ENCODE measurements at places on chromosomes 2 and 18. TPM values are rescaled to one million over a fixed set of nuclear protein-coding genes. Genes with fewer than 3 reads are reported as not detected.
A peak's percentile ranks its signal among the peaks of the same experiment; 100 is the strongest.

CD207 gene
- polyA plus RNA-seq: 0.05 TPM

HOXD11 gene
- not detected for polyA plus RNA-seq

GALM gene
- 3.6 TPM for polyA plus RNA-seq

ACKR3 gene
- 0.41 TPM for polyA plus RNA-seq

DLGAP1 gene
- 0.09 TPM for polyA plus RNA-seq

PPP1R7 gene
- 32.0 TPM for polyA plus RNA-seq

LIMS3 gene
- polyA plus RNA-seq: 6.0 TPM

GPBAR1 gene
- 181 TPM for polyA plus RNA-seq

SPC25 gene
- polyA plus RNA-seq: not detected

PDE1A gene
- polyA plus RNA-seq: not detected

DNA sequence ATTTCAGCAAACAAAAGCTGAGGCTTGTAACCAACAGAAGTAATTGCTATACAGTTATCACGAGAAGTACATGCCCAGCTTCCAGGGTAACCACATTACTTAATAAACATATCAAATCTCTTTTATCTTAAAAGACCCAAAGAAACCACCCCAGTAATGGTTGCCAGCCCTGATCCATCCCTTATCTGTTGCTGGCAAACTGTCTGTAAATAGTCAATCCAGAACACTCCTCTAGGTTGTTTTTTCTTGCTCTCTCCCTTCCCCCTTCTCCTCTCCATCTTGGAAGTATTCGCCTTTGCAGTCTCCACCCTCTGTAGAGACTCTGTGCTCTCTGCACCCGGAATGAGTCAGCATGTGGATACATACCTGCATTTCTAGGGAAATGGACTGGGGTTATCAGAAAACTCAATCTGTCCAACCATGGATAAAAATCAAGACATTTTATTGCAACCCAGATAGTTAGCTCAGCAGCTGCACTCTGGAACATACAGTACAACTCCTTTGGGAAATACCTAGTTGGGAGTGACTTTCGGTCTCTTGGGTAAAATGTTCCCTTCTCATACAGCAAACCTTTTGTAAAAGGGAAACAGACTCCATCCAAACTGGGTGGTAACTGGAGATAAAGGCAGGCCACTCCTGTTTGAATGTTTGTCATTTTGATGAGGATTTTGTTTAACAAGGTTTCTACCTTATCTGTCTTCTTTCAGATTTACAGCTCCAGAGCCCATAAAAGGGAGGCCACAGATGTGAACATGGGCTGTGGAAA, 123.5 kb upstream of the FOSL2 start:
- no peak for DNase-seq

GRCh38 chr2:165825041-165825440, 31.0 kb upstream of the GALNT3 start:
- no peak for DNase-seq

DNA sequence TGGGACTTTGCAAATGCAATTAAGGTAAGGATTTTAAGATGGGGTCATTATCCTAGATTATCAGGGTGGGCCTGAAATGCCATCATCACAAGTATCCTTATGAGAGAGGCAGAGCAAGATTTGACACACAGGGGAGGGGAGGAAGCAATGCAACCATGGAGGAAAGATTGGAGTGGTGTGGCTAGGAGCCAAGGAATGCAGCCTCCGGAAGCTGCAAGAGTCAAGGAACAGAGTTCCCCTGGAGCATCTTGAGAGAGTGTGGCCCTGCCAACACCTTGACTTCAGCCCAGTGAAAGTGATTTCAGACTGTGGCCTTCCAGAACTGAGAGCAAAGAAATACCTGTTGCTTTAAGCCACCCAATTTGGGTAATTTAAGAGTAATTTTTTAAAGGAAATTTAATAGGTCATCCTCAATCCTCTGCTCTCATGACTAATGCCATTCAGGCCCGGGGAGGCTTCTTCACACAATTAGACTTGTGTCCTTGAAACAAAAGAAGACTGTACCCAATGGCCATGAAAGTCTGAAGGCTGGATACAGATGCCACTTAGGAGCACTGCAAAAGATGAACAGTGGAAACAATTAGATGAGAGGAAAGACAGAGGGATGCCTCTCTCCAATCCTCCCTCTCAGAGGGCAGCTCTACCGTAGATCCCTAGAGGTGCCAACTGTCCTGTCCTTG, 250.3 kb upstream of the ID2 start:
- no peak for DNase-seq

DNA sequence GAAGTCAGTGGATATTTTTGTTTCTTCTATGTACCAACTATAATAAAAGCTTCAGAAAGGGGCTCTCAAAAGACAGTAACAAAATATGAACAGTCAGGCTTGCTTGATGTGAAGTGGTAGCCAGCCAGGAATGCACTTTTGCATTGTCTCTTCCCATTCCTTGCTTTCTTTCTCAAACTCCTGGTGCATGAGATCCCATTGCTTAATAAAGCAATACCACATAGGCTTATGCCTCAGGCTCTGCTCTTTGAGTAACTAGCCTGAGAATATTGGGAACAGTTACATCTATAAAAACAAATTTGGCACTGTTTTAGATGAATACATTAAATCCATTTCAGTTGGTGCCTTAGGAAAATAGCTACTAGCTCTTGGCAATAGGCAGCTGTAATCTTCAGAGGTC, 62.6 kb upstream of the ST6GAL2 start:
- no peak for DNase-seq

DNA sequence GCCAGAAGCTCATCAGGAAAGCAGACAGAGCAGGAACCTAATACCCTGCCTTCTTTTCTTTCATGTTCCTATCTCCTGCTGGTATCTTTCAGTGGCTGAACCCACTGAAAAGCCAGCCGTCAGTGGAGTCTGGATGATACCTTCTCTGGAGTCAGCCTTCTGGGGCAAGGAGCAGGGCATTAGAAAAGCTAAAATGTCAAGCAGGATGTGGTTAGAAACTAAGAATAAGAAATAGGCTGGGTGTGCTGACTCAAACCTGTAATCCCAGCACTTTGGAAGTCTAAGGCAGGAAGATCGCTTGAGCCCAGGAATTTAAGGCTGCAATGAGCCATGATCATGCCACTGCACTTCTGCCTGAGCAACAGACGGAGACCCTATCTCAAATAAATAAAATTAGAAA, 642.0 kb upstream of the FSHR start:
- DNase-seq: no peak

GRCh38 chr2:94871226-94872087, at the start of gene TEKT4:
Gene TEKT4 (plus strand): TSS chr2:94871430. CDS start chr2:94871580, 150 bp downstream.
- DNase-seq: no peak

DNA sequence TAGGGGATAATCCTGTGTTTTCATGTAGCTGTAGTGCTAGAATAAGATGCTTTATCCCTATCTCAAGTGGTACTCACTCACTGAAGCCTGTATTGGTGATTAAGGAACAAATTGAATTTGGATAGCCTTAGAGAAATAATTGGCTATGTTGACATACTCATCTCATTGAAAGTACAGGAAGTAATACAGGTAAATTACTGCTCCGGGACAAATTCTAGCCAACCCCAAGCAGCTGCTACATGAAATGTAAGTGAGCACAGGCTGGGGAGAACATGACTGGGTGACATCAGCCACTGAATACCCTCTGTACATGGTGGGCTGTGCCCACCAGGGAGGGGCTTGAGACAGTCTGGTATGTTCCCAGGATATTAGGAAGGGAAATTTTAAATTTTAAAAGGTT, 188.4 kb upstream of the RASGRP3 start:
- DNase-seq: no peak

DNA sequence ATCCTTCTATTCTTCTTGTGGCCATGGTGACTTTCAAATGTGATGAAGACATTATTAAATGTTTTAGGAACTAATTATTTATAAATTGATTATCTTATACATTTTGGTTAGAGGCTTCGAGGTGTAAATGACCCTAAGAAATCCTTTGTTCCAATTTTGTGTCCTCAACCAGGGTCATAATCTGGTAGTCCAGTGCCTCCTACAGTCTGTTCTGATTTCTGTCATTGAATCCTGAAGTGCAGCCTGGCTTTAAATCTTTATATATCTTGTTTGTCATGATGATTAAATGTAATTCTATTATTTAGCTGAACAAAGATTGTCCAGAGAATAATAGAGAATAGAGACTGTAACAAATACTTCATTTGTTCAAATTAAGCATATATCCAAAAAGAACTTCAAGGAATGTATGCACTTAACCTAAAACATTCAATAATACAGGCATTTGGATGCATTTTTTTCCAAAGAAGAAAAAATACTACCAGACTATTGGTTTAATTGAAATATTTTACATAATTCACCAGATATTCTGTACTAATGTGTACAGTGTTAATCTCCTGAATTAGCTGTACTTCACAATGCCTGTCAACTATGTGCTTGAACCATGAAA, 89.8 kb downstream of the PRPF40A start:
- peak; percentile 57 for DNase-seq

GRCh38 chr2:237280939-237281338, 133.0 kb downstream of the COL6A3 start:
- no peak for DNase-seq

DNA sequence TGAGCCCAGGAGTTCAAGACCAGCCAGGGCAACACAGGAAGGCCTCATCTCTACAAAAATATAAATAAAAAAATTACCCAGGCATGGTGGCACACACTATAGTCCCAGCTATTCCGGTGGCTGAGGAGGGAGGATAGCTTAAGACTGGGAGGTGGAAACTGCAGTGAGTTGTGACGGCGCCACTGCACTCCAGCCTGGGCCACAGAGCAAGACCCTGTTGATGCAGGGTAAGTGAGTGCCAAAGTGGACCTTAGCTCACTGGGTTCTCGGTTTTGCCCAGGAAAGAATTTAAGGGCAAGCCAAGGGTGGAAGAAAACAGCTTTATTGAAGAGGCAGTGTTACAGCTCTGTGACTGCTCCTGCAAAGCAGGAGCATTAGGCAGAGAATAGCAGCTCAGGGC, 6.9 kb upstream of the ERICH2 start:
- DNase-seq: no peak

DNA sequence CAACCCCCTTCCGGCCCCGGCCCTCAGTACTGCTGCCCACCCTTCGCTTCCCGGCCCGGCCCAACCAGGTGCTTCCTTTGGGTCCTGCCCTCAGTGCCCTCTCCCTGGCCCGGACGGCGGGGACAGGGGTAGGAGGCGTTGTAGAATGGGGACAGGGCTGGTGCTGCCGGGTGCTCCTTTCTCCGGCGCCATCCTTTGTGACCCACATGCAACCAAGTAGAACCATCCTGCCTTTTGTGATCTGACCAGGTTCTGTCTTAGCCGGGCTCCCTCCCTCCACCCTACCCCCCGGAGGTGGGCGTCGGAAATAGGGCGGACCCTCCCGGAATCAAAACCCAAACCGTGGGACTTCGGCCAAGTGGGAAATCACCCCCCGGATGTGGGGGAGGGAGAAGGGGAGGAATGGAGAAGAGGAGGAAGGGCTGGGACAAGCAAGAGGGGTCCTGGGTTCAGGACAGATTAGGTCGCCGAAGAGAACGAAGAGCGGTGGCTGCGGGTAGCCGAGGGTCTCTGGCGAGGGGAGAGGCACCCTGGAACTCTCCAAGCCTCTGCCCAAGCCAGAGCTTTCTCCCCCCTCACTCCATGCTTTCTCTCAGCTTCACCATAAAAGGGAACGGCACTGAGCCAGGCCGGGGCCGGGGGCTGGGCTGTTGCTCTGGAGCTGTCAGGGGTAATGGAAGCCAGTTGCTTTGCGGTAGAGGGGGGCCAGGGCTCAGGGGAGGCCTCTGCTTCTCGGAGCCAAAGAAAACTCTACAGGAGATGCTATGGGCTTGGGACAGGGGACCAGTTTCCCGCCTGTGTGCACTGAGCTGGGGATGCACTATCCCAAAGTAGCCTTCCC, 756 bp upstream of the OST4 start:
- DNase-seq: no peak

DNA sequence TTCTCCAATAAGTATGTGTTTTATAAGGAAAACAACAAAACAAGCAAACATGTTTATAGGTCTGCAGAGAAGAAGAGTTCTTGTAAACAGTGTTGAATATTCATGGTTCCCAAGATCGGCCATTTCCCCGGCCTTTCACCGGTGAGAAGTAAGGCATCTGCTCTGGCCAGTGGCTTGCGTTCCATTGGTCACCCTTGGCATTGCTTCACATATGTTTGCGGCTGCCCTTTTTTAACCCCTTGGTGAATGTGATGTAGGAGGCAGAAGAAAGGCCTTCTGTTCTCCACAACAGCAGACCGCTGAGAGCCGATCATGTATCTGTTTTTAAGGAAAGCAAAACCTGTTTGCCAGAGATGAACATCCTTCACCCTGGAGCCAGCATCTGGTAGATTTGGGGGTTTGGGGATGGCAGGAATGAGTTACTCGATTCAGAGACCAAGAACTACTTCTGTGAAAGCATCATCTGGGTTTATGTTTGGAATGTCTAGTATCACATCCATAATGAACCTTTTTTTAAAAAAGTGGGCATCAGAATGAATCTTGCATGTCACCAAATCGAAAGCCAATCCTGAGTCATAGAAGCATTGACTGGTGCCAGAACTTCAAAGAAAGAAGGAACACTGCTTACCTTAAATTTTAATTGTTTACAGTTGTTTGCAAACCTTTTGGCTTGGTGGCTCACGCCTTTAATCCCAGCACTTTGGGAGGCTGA, 112.3 kb downstream of the AGAP1 start:
- DNase-seq: no peak

DNA sequence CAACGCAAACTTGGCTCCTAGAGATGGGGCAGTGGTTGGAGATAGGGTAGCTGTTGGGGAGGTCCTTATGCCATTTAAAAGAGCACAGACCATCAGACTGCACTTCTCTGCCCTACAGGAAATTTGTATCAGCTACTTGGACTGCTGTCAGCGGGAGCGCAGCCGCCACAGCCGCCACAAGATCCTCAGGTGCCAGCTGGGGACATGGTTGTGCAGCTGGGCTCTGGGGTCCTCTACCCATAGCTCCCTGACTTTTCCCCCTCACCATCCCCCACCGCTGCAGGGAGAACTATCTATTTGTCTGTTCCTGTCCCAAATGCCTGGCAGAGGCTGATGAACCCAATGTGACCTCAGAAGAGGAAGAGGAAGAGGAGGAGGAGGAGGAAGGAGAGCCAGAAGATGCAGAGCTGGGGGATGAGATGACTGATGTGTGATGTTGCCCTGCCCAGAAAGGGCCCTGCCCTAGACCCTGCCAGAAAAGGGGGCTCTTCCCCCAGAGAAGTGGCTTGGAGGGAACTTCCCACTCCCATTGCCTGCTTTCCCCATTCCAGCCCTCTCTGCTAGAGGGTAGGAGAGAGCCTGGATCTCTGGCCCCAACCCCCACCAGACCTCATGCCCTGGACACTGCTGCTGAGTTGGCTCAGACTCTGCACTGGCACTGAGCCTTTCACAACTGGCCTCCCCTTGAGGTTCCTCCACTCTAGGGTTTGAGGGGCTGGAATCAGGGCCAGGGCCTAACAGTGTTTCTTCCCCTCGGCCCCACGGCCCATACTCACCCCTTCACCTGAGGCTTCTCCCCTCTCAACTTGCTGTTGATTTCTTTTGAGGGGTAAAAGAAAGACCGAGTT, 7.3 kb downstream of the PRADC1 start:
- DNase-seq: peak; percentile 15

DNA sequence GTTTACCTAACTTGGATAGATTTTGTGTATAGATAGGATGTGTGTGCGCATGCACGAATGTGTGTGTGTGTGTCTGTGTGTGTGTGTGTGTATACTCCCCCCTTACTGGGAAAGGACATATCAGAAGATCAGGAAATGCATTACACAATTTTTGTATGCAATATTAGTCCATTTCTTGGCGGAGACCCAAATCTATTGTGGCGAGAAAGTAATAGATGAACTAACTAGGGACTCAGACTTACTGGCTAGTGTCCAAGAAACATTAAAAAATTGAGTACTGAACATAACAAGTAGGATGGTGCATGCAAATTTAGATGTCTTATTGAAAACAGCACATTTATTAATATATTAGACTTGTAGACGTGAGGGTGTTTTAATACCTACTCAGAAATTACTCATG, 1036.5 kb upstream of the FANCL start:
- no peak for DNase-seq
